Right hindlimb (tissue), 1 donor: ENCODE measurements at places on chromosomes 7 and 10.
A peak's percentile ranks its signal among the peaks of the same experiment; 100 is the strongest.

DNA sequence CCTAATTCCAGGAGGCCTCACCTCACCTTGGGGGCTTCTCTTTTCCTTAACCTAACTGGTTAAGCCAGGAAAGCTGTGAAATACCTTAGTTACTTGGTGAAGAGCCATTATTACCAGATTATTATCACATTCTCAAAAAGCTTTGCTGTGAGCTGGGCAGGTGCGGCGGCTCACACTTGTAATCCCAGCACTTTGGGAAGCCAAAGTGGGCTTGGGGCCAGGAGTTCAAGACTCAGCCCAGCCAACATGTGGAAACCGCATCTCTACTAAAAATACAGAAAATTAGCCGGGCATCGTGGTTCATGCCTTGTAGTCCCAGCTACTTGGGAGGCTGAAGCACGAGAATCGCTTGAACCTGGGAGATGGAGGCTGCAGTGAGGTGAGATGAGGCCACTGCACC is 102.4 kb upstream of the KLF6 start:
- no peak for DNase-seq

- DNase-seq, result no peak
These were observed 67.2 kb downstream of the ATAD1 start for GRCh38 chr10:87750817-87751216.

- DNase-seq, result no peak
These were observed 4.3 kb upstream of the C1GALT1 start for GRCh38 chr7:7178081-7178480.

DNA sequence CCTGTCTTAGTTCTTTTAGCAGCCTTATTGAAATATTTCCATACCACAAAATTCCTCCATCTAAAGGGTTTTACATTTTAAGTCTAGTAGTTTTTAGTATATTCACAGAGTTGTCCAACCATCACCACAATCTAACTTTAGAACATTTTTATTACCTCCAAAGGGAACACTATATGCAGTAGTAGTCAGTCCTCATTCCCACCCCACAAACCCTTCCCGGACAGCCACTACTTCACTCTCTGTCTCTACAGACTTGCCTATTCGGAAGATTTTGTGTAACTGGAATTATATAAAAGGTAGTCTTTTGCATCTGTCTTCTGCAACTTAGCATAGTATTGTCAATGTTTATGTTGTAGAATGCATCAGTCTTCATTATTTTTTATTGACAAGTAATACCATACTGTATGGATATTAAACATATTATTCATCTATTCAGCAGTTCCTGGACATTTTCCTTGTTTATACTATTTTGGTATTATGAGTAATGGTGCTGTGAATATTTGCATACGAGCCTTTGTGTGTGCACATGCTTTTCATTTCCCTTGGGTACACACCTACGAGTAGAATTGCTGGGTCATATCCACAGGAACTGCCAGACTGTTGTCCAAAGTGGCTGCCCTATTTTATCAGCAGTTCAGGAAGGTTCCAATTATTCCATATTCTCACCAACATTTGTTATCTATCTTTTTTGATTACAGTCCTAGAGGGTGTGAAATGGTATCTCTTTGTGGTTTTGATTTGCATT is 60.9 kb upstream of the LANCL2 start:
- no peak for DNase-seq

GRCh38 chr10:50394832-50395231 is 143.5 kb upstream of the ASAH2 start:
- no peak for DNase-seq

DNA sequence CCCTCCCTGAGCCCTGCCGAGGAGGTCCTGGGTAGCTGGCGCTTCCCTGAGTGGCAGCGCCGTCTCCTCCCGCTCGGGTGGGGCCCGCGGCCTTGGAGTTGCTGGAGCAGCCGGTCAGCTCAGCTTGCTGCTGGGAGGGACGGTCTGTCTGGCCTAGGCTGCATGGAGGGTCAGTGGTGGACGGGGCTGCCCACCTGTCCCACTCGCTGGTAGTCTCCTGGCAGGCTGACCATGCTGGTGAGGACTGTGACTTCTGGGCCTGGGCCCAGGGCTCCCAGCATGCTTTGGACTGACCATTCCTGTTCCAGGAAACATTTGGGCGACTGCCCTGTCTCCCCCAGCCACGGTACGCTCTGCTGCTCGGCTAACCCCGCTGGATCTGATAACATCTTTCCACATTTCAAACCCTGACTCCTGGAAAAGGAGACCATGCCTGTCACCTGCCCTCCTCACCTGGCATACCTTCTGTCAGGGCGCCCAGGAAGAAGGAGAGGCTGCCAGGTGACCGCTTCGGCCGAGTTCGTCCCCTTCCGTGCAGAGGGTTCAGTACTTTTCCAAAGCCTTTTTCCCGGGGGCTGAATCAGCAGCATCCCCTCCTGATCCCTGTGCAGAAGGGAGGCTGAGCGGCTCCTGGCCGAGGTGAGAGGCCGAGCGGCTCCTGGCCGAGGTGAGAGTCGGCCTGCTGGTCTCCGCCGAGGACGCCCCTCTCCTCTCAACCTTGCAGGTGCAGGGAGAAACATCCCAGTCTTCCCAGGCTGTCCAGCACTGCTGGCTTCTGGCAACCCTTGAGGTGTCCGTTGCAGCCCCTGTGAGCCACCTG is 43.4 kb downstream of the FAM20C start:
- DNase-seq, result peak; percentile 36

DNA sequence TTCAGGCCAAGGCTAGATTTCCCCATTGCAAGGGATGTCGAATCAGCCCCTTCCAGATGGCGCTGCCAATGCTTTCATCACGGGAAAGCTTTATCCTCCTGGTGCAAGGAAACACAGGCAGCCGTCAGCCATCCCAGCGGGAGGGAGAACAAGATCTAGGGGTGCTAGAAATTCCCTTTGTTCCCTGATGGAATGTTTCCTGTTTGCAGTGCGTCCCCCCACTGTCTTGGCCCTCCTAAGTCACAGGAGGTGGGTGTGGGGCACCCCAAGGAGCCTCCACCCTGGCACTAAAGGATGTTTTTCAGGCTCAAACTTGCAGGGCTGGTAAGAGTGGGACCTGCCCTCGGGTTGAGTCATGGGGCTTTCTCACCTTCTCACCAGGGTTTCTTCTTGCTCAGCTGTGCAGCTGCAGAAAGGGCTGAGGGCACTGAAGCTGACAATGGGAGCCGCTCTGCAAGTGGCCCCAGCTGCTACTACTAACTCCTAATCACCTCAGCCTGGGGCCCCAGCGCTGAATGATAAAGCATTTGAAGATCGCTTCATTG is 103.6 kb downstream of the PRPF18 start:
- DNase-seq, result no peak

- DNase-seq, result no peak
These were observed 49.7 kb upstream of the NRF1 start for GRCh38 chr7:129561677-129562359.

DNA sequence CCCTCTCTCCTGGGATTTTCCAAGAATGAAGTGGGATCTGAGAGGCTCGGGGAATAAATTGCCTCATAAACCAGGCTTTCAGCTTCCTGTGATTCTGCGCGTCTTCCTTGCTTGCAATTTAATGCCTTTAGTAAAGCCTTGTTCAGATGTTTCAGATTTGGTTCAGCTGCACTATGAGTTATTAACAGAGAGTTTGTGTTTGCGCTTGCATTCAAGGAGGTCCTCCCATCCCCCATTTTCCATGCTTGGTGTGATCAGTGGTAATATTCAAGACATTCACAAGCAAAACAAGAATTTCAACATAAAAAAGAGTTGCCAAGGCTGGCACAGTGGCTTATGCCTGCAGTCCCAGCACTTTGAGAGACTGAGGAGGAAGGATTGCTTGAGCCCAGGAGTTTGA is 1068.9 kb downstream of the TYW1 start:
- no peak for DNase-seq

DNA sequence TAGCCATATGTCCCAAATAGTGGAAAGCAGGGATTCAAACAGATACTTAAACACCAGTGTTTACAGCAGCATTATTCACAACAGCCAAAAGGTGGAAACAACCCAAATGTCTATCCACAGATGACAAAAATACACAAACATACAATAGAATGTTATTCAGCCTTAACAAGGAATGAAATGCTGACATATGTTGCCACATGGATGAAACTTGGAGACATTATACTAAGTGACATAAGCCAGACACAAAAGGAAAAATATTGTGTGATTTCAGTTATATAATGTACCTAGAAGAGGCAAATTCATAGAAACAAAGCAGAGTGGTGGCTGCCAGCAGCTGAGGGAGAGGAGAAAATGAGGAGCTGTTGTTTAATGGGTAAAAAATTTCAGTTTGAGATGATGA is 533.9 kb upstream of the FZD8 start:
- DNase-seq, result no peak

- DNase-seq, result no peak
These were observed 18.7 kb downstream of the GSDME start for GRCh38 chr7:24738577-24738976.

- DNase-seq, result peak; percentile 37
These were observed 531.3 kb upstream of the MKI67 start for GRCh38 chr10:128657548-128657947.

DNA sequence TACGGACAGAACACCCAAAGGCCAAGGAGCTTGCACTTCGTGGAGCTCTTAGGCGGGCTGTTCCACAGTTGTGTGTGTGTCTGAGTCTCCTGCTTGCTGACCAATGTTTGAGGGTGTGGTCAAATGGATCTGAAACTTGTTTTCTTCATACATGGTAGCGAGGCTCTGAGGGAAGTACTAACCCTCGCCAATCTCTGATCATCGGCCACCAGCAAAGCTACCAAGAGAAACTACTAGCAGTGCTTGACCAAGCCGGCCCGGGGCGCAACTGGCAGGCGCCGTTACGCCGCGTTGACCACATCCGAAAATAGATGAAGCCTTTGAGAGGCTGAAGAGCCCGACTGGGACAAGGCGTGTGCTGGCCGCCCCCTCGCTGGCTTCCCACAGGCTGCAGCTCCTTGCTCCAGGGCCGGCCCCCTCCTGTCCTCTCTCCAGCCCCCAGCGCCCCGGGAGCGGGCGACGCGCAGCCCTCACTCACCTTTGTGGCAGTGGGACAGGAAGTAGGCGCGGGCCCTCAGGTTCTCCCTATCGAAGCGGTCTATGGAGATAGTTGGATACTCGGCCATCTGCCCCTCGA is 384 bp downstream of the DCLRE1C start:
- no peak for DNase-seq

DNA sequence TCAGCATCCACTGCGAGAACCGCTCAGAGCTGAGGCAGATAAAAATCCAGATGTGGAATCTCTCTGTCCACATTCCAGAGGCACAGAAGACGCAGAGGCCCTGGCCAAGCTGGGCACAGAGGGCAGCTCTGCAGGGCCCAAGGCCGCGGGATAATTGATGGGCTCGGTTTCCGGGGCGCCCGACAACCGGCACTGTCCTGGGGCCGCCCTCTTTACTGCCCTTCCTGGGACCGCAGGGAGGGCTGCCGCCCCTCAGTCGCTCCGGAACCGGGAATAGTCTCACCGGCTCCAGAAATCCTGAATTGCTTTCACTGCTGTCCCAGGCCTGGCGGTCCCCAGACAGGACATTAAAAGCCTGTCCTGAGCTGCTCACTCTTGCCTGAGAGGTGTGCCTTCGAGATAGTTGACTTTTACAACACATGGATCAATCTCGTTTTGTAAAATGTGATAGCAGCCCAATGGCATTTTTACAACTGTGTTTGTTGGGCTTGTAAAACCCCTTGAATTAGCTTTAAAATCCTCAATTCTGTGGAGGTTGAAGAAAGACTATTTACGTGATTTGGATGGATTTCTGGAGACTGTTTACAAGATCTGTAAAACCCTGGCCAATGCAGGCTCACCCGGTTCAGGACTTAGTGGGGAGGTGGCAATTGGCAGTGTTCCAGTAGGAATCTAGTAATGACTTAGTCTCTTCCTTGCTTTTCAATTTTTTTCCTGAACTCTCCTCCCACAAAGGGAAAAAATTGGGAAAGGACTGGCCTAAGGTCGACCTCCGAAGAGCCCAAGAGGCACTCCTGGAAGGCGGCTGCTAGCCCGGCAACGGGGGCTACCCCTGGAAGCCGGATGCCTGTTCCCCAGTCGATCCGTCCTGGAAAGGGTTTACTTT is 1.4 kb upstream of the HOXA6 start:
- peak; percentile 36 for DNase-seq

DNA sequence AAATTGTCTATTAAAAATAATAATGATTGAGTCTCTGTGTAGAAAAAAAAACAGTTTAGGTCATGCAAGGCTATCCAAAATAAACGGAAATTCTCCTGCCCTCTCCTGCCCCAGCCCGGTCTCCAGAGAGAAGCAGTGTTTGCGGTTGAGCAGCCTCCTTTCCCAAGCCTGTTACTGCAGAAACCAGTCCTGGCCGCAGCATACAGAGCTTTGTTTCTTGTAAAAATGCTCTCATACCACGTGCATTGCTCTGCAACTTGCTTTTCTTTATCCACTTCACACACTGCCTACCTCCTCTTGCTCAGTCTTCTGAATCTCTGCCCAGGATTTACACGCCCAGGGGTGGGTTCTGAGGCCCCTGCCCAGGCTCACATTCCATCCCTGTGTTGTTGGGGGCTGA is 34.4 kb upstream of the CUL1 start:
- DNase-seq, result peak; percentile 59

DNA sequence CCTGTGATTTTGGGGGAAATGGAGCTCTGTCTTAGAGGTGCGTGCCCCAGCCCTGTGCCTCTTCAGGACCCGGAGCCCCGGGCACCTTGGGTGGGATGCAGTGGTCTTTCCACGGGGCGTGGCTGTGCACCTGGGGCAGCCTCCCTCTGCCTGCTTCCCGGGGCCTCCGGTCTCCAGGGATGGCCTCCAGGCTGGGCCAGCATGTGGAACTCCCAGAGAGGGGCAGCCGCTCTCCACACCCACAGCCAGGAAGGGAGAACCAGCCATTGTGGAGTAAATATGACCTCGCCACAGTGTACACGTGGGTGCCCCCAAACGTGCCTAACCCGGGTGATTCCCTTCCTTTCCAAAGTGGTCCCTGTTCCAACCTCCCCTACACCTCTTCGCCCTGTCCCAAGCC is 52.6 kb downstream of the JAKMIP3 start:
- no peak for DNase-seq

DNA sequence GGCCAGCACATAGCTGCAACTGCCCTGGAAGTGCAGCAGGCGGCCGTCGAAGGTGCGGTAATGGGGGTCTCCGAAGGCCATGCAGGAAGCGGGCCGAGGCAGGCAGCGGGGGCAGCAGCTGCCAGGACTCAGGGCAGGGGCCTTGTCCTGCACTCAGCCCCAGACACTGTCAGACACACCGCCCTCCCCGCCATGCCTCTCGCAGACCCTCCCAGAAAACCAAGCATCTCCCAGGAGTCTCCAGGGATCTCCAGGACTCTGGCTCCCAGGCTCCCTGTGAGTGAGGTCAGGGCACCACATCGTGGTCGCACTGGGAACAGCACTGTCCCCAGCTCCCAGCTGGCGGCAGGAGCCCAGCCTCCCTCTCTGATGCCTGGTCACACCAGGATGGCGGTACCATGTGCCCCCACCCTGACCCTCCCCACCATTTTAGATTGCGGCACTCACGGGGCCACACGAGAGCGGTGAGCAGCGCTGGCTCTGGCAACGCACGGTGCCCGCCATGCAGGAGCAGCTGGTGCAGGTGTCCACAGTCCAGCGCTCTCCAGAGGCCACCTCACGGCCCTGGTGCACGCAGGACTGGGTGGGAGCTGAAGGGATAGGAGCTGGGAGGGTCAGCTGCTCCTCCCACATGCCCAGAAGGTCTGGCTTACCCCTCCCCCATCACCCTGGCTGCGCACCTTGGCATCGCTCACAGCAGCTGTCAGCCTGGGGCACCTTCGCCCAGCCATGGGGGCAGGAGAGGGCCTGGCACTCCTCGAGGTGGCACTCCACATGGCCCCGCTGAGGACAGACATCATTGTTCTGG is 17.5 kb downstream of the ATP6V1F start:
- peak; percentile 69 for DNase-seq

GRCh38 chr10:110165239-110165638 is 42.2 kb upstream of the MXI1 start:
- no peak for DNase-seq
